ENCODE measurements at places on chromosomes 13 and 19.

GRCh38 chr13:48220592-48220980 lies 12.4 kb upstream of the ITM2B start:
- DNase-seq: peak; percentile 44

GRCh38 chr13:101190337-101190736 lies 226.0 kb downstream of the NALCN start:
- DNase-seq: no peak

DNA sequence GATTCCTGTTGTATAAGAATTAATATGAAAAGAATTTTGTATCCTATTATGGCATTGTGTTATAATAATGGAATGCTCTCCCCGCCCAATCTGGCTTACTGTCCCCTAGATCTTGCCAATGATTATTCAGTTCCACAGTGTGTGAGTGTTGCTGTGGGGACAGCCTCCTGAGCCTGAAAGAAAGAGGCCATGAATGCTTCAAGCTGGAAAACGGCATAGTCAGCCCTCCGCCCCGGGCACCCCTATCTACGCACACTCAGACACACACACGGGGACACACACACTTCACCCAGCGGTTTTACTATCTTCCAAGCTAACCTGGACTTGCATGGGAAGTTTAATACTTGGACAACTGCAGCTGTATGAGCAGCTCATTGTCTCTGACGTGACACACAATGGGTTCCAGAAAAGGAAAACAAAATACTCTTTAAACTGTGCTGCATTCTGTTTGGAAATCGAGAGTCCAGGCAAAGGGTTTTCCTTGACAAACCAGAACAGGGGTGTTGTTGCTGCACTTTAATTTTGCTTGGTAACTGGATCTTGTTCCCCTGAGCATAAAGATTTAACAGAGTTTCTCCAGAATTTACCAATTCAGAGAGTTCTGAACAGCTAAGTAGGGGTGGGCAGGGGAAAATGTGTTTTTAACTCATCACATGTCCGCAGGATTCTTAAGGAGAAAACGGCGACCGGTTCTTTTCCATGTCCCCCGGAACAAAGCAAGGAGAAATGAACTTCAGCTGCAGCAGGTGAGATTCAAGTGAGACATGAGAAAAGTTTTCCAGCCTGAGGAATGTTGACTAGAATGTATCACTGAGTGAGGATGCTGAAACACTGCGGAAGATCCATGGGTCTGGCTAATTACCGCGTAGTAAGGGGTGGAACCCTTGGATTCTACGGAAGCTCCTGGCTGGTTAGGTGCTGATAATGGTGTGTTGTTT lies 472.9 kb downstream of the FOXO1 start:
- DNase-seq: no peak

- no peak for DNase-seq
These were observed 66.7 kb downstream of the PEX11G start for GRCh38 chr19:7421941-7422744.

DNA sequence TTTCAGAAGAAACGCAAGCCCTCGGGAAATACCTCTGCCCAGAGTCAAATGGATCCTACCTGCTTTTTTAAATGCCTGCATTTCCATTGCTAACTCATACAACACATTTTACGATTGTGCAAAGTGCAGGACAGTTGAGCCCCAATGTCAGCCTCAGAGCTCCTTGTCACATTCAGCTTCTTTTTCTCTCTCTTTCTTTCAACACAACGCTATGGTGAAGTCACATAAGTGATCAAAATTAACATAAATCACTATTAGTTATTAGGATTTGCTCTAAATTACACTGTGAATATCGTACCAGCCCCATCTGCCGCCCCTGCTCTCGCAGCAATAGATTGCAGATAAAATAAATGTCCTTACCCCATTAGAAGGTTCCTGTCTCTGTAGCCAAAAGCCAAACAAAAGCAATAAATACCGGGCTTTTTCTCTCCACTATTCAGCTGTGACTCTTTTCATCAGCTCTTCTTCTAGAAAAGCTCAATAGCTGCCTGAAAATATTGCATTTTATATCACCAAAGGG lies 8.8 kb downstream of the POU4F1 start:
- DNase-seq: no peak

- no peak for DNase-seq
These were observed 20.0 kb downstream of the PNMA8A start for GRCh38 chr19:46451352-46451751.

GRCh38 chr13:20024702-20025101 lies 66.2 kb downstream of the ZMYM2 start:
- no peak for DNase-seq

DNA sequence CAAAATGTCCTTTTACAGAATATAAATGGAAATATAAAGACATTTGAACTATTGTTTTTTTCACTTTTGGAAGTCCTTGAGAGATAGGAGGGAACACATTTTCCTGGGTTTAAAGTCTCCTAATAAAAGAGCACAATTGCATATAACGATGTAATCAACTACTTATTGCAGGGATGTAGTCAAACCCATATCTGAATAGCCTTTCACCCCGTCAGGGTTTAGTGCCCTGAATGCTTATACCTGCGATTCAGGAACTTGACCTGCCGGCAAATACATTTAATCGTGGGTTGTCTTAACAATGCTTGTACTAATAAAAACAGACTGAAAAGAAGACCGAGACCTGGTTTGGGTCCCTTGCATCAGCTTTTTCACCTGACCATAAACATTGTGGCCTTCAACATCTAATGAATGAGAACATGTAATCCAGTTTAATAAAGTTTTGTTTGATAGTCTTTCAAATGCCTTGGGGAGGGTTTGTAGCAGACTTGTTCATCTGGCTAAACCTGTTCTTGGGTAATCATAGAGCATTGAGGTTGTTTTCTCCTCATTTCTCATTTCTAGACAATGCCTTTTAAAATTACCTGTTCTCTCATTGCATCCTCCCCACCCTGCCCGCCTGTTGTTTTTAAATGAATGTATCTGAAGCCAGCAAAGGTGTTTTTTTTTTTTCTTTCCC lies 7.0 kb downstream of the KLF5 start:
- DNase-seq: no peak

- DNase-seq: peak; percentile 53
These were observed 539 bp upstream of the ZNF667 start for GRCh38 chr19:56477429-56478338.

DNA sequence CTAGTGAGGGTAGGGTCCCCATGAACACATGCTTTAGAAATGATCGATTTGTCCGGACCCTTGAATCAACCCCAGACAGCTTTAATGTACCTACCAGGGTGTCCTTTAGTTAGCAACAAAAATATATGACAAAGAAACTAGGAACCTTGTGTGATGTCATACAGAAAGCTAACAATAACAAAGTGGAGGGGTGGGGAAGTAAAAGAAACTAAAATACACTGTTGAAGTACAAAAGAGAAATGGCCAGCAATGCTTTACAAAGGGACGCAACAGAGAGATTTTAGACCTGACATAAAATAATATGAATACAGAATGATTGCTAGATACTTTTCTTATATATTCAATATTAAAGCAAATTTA lies 40.0 kb downstream of the DZIP1 start:
- DNase-seq: no peak

DNA sequence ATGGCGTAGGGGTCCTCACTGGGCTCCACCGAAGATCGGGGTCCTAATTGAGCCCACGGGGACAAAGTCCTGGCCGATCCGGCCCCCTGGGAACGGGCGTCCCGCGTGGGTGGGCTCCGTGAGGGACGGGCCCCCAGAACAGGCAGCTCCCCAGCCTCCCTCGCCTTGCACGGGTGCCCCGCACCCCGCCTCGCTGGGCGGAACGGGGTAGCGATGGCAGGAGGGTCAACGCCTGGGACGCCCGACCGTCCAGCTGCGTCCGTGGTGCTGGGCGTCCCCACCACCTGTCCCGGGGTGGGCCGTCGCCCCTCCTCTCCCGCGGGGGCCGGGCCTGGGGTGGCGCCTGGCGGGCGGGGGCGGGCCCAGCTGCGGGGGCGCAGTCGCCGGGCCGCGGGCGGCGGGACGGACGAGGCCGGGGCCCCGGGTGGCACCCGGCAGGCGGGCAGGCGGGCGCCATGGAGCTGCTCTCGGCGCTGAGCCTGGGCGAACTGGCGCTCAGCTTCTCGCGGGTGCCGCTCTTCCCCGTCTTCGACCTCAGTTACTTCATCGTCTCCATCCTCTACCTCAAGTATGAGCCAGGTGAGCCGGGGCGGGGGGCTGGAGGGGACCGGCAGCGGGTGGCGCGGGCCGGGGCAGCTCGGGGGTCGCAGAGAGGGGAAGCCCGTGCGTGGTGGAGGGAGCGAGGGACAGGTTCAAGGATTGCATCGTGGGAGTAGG lies at the start of gene TMEM38A:
TMEM38A (plus strand) TSS at position 377 of the 717 bp plus-strand sequence; CDS start at position 456, 79 bp downstream.
- peak; percentile 53 for DNase-seq

GRCh38 chr13:28579322-28579721 lies 79.6 kb upstream of the POMP start:
- no peak for DNase-seq

GRCh38 chr13:43770871-43771270 lies 15.9 kb downstream of the ENOX1 start:
- DNase-seq: no peak

DNA sequence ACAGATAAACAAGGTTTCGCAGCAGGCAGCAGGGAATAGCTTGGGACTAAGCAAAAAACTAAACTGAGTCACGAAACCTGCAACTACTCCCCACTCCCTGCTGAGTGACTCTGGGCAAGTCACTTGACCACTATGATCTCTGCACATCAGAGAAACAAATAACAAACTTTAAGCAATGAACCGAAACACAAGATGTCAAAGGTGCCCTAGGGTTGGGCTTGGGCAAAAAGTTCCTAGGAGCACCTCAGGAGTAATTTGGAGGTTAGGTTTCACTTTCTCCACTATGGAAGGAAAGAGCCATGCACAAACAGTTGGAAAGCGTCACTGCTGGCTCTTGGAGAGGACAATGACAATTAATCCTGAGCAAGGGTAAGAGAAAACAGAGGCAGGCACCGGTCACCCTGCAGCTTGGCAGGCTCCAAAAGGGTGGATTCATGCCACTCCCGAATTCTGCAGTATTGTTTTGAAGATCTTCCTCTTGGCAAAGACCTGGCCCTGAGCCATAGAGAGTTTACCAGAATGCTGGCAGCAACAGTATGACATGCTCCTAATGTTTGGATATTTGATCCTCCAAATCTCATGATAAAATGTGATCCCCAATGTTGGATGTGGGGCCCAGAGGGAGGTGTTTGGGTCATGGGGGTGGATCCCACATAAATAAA lies 60.3 kb downstream of the CRYL1 start:
- no peak for DNase-seq
